Hindlimb muscle (tissue), 1 donor: ENCODE measurements at places on chromosomes 5 and 9.

GRCh38 chr5:135246605-135246922, 152.5 kb downstream of the MACROH2A1 start:
- no peak for DNase-seq

DNA sequence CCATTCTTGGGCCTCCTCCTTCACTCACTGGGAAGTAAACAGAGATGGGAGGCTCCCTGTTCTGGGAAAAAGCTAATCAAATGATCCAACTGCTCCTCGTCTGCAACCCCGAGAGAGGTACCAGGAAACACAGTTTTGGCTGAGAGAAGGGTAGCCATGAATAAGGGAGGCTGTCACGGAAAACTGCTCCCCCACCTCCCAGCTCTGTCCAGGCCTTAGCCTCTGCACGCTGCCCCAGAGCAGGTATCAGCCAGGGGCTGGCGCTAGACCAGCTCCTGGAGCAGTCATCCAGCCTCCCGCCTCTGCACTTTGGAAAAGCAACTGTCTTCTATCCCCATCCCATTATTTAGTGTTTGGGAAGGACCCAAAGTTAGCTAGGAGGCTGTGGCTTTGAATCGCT, 266.1 kb downstream of the NDUFS4 start:
- DNase-seq = peak; percentile 82

GRCh38 chr5:144011388-144011787, 159.1 kb downstream of the YIPF5 start:
- no peak for DNase-seq

DNA sequence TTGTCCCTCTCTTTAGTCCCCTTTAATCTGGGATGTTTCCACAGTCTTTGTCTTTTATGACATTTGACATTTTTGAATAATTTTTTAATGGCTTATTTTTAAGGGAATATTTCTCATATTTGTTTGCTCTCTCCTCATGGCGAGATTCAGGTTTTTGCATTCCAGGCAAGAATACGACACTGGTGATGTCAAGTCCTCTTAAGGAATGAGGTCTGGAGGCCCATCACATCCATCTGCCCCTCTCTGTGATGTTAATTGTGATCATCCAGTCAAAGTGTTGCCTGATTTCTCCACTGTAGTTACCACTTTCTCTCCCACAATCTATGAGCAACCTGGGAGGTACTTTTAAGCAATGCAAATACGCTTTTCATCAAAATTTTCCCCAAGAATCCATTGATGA, 193.2 kb downstream of the MAST4 start:
- DNase-seq = no peak

DNA sequence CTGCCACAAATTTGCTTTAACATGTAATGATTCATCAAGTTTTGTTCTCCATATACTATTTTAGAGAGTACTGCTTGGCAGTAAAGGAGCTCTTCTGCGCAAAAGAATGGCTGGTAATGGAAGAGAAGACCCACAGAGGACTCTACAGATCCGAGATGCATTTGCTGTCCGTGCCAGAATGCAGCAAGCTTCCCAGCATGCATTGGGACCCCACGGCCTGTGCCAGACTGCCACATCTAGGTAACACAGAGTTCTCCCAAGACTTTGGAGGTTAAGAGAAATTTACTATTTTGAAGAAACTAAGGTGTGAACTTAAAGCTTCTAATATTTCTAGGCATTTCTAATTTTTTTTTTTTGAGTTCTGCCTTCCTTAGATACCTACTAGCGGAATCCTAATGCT, 107.1 kb downstream of the MUSK start:
- no peak for DNase-seq

- DNase-seq = peak; percentile 41
Measured at GRCh38 chr5:112159435-112159834, 259.6 kb downstream of the EPB41L4A start.

DNA sequence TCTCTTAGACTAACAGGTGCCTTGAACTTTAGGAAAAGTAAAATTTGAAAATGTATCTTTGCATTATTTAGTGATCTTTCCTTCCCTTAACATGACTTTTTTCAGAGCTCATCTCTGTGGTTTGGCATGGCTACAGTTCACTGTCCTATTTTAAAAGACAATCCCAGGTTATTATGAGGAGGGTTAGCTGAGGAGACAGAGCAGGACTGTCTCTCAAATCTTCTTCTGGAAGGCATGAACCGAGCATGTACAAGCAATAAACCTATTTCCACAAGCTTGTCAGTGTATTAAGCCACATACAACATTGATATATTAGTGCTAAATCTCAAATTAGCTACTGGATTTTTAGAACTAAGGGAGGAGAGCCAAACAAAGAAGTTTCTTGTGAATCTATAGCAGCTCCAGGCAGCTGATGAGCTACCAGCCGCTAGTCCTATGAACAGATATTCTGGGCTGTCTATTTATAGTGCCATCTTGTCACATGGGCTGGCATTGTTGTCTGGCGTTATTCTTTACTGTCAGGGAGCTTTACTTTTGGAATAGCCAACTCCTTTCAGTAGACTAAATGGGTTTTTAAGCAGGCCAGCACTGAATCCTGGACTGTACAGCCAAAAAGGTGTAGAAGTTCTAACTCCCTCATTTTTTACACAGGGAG, 171.2 kb upstream of the ACTBL2 start:
- DNase-seq = no peak
